ENCODE measurements at places on chromosomes 3 and 15.

- no peak for DNase-seq
Observed at GRCh38 chr3:14758959-14759358, 59.8 kb upstream of the FGD5 start.

DNA sequence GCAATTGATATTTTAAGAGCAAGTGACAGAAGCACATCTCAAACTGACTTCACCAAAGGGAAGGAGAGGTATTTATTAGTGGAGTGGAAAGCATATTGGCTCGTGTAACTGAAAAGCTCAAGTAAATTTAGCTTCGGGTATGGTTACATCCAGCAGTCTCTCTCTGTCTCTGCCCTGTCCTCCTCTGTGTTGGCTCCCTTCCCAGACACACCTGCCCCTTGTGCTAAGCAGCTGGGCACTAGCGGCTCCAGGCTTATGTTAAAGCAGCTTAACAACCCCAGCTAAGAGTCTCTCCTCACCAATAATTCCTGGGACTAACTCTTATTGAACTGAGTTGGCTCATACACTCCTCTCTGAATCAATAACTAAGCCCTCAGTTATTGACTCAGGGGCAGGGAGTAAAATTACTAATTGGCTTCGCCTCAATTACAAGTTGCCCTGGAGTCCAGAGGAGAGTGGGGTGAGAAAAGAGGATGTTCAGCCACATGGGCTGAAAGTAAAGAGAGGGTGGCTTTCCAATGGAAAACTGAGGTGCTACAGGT is 12.8 kb upstream of the SH3BP5 start:
- peak; percentile 18 for DNase-seq

DNA sequence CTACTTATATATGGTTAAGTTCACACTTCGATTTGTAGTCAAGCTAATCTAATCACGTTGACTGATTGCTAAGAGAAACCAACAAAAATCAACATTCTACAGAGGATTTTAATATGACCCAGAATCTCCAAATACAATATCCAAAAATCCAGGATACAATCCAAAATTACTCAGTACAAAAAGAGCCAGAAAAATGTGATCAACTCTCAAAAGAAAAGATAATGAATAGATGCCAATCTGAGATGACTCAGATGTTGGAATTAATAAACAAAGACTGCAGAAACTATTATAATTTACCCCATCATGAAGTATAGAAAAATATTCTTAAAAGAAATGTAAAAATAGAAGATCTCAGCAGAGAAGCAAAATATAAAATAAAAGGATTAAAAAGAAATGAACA is 22.3 kb downstream of the HACL1 start:
- DNase-seq: no peak

DNA sequence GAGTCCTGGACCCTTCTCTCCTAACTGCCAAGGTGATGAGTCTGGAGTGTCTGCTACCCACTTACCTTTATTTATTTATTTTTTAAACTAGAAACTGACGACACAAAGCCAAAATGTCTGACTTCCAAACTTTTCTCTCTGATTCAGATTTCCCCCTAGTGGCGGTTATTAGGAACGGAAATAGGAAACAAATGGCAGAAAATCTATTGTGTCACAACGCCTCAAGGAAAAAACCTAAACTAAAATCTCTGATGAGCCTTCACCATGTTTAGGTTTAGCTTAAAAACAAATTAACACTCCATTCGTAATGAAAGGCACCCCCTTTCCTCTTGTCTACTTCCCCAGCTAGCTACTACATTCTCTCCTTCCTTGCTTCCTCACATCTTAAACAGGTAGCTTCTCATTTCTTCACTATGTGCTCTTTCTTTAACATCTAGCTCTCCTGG is 94.0 kb upstream of the MEX3B start:
- peak; percentile 23 for DNase-seq

DNA sequence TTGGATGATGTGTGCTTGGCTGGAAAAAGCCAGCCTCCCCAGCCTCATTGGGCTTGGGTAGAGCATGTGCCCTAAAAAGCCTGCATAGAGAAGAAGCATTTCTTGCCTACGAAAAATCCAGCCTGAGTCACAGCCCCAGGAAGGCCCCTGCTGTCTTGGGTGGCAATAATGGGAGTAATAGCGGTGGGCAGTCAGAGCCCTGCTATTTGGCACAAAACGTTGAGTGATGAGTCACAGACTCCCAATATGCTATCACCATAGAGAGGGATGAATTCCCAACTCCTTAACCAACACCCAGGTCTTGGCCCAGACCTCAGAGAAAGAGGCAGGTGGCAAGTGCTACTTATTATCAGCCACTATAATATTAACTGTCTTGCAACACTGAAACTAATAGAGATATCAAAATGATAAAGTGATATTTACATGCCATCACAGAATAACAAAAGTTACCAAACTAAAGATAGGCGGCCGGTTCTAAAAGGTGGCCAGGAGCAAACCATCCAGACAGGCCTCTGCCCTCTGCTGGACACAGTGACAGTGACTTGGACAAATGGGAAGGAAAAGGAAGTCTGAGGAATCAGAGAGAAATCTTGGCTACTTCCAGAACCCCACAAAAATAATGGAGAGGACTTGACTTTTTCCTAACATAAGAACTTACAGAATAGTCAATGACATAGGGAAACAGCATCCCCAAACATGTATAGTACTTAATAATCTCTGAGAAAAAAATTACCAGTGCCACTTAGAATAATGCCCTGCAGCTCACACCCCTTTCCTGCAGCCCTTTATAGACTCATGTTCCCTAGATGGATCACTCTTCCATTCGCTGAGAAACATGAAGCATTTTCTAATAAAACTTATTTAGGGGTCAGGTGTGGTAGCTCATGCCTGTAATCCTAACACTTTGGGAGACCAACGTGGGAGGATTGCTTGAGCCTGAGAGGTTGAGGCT is 51.9 kb upstream of the MUC13 start:
- no peak for DNase-seq
